ENCODE measurements at places on chromosomes 5 and 9. TPM values are rescaled to one million over a fixed set of nuclear protein-coding genes. Genes with fewer than 3 reads are reported as not detected.

Gene FXN
- polyA plus RNA-seq: 44.7 TPM

Gene PRUNE2
- not detected for polyA plus RNA-seq

Gene OR1K1
- not detected for polyA plus RNA-seq

Gene PCDHA11
- not detected for polyA plus RNA-seq

Gene REEP2
- polyA plus RNA-seq: not detected

Gene MARCHF3
- polyA plus RNA-seq: 31.7 TPM

Gene SNAPC4
- 3.8 TPM for polyA plus RNA-seq

Gene ECSCR
- polyA plus RNA-seq: not detected

Gene PTGDS
- polyA plus RNA-seq: not detected

Gene PAEP
- not detected for polyA plus RNA-seq

Gene CCNI2
- 0.51 TPM for polyA plus RNA-seq

Gene ENTREP1
- not detected for polyA plus RNA-seq

Gene SPEF2
- not detected for polyA plus RNA-seq

Gene ZDHHC11B
- polyA plus RNA-seq: not detected

Gene C5
- polyA plus RNA-seq: 0.99 TPM

Gene PCDHA10
- polyA plus RNA-seq: not detected

Gene SLC36A3
- not detected for polyA plus RNA-seq

Gene TERT
- polyA plus RNA-seq: not detected

Gene OR1Q1
- polyA plus RNA-seq: not detected

Gene CORO2A
- polyA plus RNA-seq: 4.2 TPM

Gene FABP6
- polyA plus RNA-seq: not detected

Gene IGFBPL1
- polyA plus RNA-seq: not detected

Gene FOXE1
- polyA plus RNA-seq: not detected

Gene CYLC2
- polyA plus RNA-seq: not detected

Gene CDH9
- not detected for polyA plus RNA-seq

Gene KCTD16
- not detected for polyA plus RNA-seq

Gene CTXN3
- not detected for polyA plus RNA-seq

Gene XPA
- polyA plus RNA-seq: 33.6 TPM

Gene IFNA17
- not detected for polyA plus RNA-seq

Gene CACNA1B
- polyA plus RNA-seq: not detected

Gene FGF1
- polyA plus RNA-seq: not detected

Gene IGIP
- polyA plus RNA-seq: 0.36 TPM

Gene RASEF
- not detected for polyA plus RNA-seq

Gene PHF24
- 0.06 TPM for polyA plus RNA-seq

Gene PCDHA2
- not detected for polyA plus RNA-seq

Gene PCDHGC4
- not detected for polyA plus RNA-seq

Gene DBH
- not detected for polyA plus RNA-seq

Gene TAF1L
- not detected for polyA plus RNA-seq

Gene C5orf52
- polyA plus RNA-seq: not detected

Gene IL9
- not detected for polyA plus RNA-seq

Gene ANKRD34B
- not detected for polyA plus RNA-seq

Gene ZFP37
- 2.5 TPM for polyA plus RNA-seq

Gene CBY3
- 0.64 TPM for polyA plus RNA-seq

Gene AGXT2
- polyA plus RNA-seq: not detected

Gene TEX10
- 17.5 TPM for polyA plus RNA-seq

Gene PROB1
- 1.5 TPM for polyA plus RNA-seq

Gene SCGB3A1
- polyA plus RNA-seq: not detected

Gene CCNJL
- polyA plus RNA-seq: not detected
